ENCODE measurements at places on chromosomes 16 and 17.

- peak; percentile 73 for DNase-seq
These were observed 211.3 kb downstream of the FOXL1 start for GRCh38 chr16:86789621-86790051.

GRCh38 chr17:60823515-60823914 is 145.9 kb downstream of the BCAS3 start:
- DNase-seq: no peak

GRCh38 chr16:37511-37910 is 15.9 kb downstream of the POLR3K start:
- DNase-seq: no peak

DNA sequence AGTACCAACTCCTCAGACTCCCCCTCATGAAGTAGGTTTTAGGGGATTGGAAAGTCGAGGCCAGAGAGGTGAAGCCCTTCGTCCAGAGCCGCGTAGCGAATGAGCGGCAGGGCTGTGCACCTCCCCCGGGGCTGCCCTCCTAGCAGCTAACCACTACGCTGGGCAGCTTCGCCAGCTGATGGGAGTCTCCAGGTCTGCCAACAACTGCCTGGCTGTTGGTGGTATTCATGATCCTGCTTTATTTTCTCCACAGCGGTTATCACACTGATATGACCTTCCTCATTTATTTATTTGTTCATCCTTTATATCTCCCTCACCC is 773 bp upstream of the NETO2 start:
- DNase-seq: no peak

DNA sequence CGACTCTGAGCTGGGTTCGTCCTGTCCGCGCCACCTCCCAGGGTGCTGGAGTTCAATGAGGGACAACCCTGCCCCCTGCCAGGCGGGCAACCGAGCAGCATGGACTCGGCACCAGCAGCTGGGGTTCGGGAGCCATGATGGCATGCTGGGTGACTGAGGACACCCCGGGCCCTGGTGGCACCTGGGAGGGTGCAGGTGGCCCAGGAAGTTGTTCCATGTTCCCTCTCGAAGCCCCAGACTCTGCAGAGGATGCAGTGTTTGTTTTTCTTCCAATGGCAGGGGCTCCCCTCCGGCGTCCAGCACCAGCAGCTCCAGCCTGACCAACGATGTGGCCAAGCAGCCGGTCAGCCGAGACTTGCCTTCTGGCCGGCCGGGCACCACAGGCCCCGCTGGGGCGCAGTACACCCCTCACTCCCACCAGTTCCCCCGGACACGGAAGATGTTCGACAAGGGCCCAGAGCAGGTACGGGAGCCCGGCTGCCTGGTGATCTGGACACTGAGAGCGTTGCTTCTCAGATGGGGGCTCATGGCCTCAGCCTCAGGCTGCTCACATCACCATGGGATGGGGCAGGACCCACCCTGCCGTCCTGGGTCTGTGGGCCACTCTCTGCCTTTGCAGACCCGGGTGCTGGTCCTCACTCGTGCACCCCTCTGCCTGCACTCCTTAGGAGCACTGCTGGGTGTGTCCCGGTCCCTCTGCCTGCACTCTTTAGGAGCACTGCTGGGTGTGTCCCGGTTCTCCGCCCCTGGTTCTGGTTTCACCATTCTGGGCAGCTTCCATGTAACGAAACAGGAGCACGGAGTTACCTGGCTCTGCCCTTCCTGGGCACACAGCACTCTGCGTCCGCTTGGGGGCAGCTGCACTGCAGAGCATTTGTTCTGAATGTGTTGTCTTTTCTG is 68.2 kb upstream of the CHMP6 start:
- DNase-seq: no peak

GRCh38 chr16:64629622-64630021 is 492.2 kb downstream of the CDH11 start:
- DNase-seq: no peak

GRCh38 chr17:34451313-34451712 is 88.3 kb upstream of the CCL1 start:
- no peak for DNase-seq

- no peak for DNase-seq
These were observed 23.8 kb downstream of the SHISA9 start for GRCh38 chr16:12925026-12925800.

DNA sequence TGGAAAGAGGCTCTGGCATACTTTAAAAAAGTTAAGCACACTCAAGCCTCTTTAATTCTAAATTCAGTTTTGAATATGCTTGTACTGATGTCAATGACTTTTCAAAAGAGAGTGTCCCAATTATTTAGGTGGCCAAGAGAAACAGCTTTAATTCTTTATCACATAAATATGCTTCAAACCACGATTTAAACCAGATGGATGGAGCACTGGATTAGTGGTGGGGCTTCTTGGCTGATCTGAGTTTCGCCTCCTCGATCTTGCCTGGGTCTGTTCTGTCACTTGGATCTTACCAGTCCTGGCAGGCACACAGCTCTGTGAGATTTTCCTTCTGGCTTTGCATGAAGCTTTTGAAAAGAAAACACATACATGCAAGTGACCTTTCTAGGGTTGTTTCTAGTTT is 467.8 kb downstream of the MAF start:
- DNase-seq: no peak

GRCh38 chr17:8018436-8018835 is 16.0 kb downstream of the GUCY2D start:
- peak; percentile 34 for DNase-seq
